KBM-7 (cell line): ENCODE measurements at places on chromosomes 4 and X.

DNA sequence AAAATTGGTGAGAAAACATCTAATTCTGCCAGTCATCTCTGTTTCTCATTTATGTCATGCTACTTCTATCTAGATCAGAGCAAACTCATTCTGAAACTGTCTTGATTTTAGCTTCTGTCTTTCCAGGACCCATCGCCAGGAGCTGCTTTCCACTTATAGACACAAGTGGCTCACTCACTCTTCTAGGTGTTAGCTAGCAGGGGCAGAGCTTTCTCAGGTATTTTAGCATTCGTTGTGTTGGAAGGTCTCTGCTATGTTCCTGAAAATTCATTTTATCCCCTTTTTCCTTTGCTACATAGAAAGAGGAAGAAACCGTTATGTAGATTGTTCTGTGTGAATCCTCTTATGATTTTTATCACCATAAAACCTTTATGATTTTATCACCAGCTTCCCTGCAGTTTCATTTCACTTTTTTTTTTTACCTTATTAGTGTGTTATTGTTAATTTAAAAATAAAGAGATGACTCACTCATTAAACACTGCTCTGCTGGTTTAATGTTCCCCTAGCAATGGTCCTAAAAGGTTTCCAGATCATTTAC is 246.6 kb upstream of the AADAT start:
- peak; percentile 5 for DNase-seq

DNA sequence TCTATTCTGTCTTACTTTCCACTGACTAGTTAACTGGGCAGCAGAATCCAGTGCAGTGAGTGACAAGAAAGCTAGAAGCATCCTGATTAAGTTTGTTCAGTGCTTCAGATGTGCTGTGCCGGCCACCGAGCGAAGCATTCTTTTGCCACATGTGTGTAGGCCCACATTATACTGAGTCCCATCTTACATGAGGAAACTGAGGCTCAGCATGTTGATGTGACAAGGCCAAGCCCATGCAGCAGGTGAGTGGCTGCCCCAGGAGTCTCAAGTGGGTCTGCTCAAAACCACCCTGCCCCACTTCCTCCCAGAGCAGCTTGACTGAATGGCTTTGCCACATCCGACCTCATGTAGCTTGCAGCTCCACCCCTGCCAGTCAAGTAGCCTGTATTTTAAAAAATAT is 50.5 kb downstream of the RHOH start:
- DNase-seq, result no peak

DNA sequence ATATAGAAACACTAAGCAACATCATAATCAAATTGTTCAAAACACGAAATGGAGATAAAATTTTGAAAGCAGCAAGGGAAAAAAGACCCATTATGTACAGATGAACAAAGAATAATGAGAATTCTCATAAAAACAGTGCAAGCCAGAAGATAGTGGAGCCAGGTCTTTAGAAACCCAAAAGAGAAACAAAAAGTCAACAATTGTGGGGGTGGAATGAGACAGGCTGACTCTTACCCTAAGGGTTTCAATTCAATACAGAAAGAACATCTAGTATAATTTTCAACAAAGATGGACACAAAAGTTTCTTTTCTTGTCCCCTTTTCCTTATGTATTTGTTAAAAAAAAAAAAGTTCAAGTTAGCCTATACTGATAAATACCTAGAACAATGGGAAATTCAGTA is 34.0 kb upstream of the MAGEB2 start:
- DNase-seq, result no peak

GRCh38 chr4:146135941-146136340 is 39.6 kb upstream of the LSM6 start:
- no peak for DNase-seq

- DNase-seq, result no peak
These were observed 2.0 kb downstream of the CPLX1 start for GRCh38 chr4:823761-824460.

DNA sequence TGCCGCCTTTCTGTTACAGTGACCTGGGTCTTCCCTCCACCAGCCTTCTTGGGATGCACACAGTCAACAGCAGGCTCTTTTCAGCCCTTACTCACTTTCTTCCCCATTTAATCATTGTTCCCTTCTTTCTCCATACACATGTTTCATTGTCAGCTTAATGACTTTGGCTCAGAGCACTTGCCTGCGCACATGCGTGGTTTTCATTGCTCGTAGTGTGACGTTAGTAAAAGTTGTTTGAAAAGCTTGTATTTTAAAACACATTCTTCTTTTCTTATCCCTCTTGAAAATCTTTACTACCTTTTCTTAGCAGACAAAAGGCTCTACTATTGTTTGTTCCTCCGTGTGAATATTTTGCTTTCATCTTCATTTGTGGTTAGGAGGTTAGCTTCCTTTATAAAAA is 19.7 kb upstream of the SCOC start:
- DNase-seq, result no peak

GRCh38 chr4:177596035-177596434 is 153.8 kb upstream of the AGA start:
- no peak for DNase-seq

GRCh38 chrX:28922106-28922505 is 334.9 kb downstream of the IL1RAPL1 start:
- DNase-seq, result no peak

DNA sequence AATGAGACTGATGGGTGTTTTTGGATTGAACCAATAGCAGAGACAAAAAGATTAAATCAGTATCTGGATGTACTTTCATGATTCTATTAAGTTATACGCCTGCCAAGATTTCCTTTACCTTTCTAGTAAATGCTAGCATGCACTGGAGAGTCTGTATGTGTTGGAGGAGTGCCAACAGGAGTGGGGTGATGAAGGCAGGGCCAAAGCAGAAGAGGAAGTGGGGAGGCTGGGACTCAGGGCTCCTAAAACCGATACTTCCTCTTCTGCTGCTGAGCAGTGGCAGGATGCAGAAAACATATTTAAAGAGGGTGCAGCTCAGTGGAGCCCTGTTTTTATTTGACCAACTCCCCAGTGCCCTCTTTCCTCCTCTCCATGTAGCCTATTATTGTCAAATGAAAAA is 5.6 kb downstream of the CYSLTR1 start:
- DNase-seq, result peak; percentile 98

GRCh38 chr4:87975466-87975865 is at the start of gene SPP1:
Gene SPP1 (plus strand): TSS chr4:87975714. CDS start chr4:87976896, 1,182 bp downstream.
- peak; percentile 92 for DNase-seq

DNA sequence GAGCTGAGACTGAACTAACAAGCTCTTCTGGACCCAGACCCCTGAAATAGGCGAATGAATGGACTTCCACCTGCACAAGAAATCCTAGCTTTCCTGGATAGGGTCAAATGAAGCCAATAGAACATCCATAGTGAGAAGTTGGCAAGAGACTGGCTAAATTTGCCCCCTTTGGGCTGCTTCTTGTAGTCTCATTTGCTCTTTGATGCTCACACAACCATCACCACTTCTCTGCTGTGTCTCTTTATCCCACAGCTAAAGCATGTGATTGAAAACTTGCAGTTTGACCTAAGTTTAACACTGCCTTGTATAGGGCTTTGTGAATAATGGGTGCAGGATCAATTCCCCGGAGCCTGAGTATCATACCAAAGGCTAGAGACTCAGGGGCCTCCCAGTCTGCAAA is 38.2 kb downstream of the NLGN3 start:
- no peak for DNase-seq

DNA sequence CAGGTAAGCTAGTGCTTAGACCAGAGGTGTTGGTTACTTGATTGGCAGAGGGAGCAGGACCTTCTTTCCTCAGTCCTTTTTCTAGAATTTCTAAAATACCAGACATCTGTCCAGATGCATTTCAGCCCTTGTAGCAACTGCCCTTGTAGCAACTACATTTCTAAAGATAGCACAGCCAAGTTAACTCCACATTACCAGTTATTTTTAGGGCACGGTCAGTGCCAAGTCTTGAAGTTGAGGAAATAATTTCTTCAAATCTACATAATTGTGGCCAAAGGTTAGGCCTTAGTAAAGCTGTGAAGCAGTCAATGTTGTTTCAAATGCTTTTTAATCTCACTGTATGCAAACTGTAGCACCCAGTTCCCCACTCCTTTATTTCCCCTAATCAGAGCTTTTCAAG is 62.9 kb downstream of the MID1IP1 start:
- DNase-seq, result no peak

DNA sequence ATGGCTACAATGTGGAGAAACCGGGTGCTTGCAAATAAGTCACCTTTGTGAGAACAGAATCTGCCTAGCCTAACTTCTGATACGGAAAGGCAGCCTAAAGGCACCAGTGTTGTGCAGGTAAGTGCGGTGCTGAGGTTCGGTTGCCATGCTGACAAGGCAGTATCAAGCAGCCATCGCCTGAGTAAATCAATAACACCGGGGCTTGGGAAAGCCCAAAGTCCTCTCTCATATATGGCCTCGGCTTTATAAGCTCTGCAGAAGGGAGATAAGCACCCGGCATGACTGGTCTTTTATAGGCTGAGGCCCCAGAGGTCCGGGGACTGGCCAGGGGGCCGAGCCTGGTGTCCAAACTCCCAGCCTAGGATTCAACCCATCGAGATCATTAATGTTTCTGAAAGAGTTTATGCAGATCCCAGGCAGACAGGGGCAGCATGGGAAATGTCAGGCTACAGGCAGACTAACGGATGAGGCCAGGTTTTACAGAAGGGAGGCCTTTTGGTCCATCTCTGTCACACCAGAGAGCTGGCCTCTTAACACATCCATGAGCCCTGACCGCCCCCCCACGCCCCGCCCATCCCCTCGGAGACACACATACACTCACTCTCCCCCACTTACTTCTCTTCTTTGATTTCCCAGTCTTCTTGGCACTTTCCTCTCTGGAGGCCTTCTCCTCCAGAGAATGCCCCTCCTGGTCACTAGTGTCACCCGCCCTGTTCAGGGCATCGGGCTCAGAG is 38.5 kb downstream of the ELF4 start:
- DNase-seq, result no peak

- DNase-seq, result no peak
These were observed 387.7 kb downstream of the FAT4 start for GRCh38 chr4:125702406-125702805.

- no peak for DNase-seq
These were observed 206.4 kb upstream of the BCOR start for GRCh38 chrX:40304115-40304514.

DNA sequence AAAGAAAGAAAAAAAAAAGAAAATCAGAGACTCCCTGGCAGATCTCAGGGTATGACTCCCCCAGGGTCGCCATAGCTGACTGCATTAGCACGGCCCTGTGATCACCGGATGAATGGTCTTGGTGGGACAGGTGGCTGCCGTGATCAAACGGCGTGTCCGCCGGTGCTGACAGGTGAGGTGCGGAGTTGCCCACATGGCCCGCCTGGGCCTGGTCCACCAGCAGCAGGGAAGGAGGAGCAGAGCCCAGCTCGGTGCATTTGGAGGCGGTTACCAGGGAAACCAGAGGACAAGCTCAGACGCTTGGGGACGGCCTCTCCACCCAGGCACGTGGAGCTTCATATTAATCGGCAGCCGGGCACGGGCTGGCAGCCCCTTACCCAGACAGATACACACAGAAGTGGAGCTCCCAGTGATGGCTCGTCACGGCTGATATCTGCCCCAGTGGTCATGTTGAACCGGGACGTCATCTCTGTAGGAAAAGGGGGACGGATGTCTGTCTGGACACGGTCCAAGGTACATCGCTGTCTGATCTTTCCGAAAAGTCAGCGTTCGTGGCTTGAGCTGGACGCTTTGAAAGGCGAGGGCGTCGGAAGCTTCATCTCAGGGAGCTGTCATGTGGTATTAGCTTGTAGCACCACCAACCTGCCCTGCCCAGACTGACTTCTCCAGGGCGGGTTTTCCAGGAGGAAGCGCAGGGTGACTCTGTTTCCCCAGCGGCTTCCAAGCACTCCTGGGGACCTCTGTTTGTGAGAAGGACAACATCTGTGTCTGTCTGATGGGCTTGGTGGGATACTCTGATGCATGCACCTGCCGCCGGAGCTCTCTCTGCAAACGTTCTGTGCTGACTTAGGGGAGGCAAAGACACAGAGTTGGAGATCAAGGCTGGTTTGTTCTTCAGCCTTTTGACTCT is 180.7 kb downstream of the CRLF2 start:
- no peak for DNase-seq

GRCh38 chrX:329291-329910 is 10.8 kb upstream of the GTPBP6 start:
- no peak for DNase-seq

DNA sequence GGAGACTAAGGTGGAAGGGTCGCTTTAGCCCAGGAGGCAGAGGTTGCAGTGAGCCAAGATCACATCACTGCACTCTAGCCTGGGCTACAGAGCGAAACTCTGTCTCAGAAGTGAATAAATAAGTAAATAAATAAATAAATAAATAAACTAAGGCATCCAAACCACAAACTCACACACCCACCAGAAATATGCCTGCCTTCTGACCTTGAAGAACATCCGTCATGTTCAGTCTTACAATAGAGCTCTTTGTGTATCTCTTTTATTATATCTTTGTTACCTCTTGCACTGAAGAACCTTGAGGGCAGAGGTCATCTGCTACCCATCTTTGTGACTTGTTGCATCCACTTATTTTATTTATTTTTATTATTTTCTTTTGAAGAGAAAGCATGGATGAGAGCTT is 71.6 kb downstream of the PRRG1 start:
- DNase-seq, result no peak

DNA sequence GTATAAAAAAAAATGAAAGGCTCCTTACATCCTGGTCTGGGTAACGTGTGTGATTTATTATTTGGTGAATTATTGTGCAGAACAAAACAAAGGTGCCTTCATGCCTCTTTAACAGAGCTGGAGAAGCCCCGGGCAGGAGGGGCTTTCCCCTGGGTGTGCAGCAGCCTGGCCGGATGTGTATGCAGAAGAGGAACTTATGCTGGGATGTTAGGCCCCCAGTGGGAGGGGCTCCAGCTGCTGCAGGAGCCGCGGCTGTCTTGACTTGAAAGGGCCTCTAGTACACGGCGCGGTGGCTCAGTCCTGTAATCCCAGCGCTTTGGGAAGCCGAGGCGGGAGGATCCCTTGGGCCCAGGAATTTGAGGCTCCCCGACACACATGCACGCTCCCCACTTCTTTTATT is 16.0 kb downstream of the CCNQ start:
- peak; percentile 90 for DNase-seq

GRCh38 chr4:151323667-151324066 is 1.7 kb downstream of the SH3D19 start:
- DNase-seq, result no peak

DNA sequence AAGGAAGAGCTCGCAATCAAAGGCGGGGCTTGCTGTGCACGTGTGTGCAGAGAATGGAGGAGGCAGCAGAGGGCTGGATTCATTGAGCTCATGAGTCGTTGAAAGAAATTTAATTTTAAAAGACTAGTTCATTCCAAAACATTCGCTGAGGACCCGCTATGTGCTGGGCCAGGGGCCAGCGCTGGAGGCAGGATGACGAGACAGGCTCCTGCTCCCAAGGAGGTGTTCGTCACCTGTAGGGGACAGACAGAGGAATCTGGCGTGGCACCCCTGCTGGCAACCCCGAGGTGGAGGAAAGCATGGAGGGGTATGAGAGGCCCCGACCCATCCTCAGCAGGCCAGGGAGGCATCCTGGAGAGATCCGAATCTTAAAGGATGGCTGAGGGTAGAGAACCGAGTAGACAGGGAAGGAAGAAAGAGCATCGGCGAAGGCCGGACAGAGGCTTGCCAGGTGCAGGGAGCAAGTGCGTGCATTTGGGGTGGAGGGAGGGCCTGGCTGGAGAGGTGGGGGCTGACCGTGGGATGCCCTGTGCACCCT is 96.4 kb downstream of the CPZ start:
- DNase-seq, result no peak
